ENCODE measurements at places on chromosomes 2 and 18.

GRCh38 chr2:100067784-100068183 lies 74.6 kb downstream of the AFF3 start:
- DNase-seq: no peak

DNA sequence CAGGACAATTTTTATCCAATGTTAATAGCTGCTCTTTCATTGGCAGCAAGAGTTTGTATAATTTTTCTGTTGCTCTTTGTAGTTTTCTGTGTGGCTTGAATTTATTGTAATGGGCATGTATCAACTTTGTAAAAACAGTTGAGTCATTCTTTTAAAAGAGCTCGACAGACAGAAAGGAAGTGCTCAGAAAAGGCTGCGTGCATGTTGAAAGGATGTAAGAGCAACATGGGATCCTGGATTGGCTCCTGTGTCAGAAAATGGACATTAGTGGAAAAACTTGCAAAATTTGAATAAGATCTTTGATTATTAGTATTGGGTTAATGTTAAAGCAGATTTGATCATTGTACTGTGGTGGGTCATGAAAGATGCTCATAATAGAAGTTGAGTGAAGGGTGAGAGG lies 93.3 kb upstream of the CDC42EP3 start:
- no peak for DNase-seq

- DNase-seq: no peak
Observed at GRCh38 chr2:168710754-168711467, 91.5 kb upstream of the NOSTRIN start.

DNA sequence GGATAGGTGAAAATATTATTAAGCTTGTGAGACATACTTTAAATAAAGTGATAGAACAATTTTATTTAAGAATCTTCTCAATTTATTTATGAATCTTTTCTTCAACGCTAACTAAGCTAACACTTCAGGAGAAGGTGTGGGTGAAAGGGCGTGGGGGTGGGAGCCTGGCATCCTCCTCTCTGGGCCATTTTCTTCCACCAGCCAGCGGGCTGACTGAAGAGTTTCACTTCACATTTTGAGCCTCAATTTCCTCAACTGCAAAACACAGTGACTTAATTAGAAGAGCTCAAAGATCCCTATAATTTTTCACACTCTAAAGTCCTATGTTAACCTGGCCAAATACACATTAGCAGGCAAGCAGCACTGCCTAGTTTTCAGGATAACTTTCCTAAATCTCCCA lies 94.8 kb downstream of the FTCDNL1 start:
- DNase-seq: no peak

GRCh38 chr2:236892721-236893120 lies 193.0 kb upstream of the COPS8 start:
- DNase-seq: no peak

GRCh38 chr2:219252570-219252899 lies 508 bp upstream of the TUBA4B start:
- no peak for DNase-seq

- no peak for DNase-seq
Observed at GRCh38 chr2:109507217-109507616, 106.5 kb downstream of the SEPTIN10 start.

- no peak for DNase-seq
Observed at GRCh38 chr2:128364441-128364911, 45.8 kb upstream of the HS6ST1 start.

GRCh38 chr18:28095041-28095440 lies 81.9 kb downstream of the CDH2 start:
- DNase-seq: no peak

- DNase-seq: no peak
Observed at GRCh38 chr2:215536510-215536909, 100.6 kb upstream of the FN1 start.

- DNase-seq: no peak
Observed at GRCh38 chr2:181273986-181274385, 183.2 kb upstream of the ITGA4 start.

DNA sequence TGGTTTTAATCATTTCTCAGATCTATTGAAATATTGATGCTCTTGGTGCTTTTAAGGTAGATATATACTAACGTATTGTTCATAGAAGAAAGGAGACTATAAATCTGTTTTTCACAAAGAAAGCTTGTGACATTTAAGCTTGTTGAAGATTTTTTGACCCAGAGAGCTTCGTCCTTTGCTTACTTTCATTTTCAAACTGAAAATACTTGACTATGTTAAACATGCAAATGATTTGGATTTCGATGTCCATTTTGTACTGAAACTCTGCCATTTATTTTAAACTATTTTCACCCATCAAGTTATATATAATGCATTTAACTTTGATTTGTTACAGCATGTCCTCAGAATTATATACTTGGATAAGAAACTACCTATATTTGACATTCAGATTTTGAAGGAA lies 85.2 kb downstream of the SLC4A10 start:
- DNase-seq: no peak

DNA sequence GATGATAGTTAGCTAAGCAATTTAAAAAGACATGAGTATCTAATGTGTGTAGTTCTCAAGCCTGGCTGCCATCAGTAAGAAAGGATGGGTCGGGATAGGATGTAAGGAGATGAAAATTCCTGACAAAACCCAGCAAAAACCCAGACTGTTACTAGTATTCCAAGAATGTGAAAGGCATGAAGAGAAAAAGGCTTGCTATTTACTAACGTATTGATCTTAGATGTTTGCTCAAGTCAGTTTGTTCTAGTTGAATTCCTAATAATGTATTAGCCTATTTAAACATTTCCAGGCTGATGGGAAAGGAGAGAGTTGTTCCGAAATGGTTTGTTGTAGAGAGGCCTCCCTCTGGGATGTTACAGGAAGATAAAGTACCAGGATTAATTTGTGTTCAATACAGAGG lies 88.2 kb downstream of the ZNF532 start:
- no peak for DNase-seq

- DNase-seq: no peak
Observed at GRCh38 chr2:85713836-85714235, 19.7 kb downstream of the GNLY start.

- DNase-seq: no peak
Observed at GRCh38 chr2:219658196-219658846, 30.9 kb downstream of the SLC4A3 start.

- DNase-seq: no peak
Observed at GRCh38 chr2:65782186-65782585, 349.8 kb upstream of the SPRED2 start.

- DNase-seq: no peak
Observed at GRCh38 chr2:111665011-111665410, 219.0 kb downstream of the ANAPC1 start.

DNA sequence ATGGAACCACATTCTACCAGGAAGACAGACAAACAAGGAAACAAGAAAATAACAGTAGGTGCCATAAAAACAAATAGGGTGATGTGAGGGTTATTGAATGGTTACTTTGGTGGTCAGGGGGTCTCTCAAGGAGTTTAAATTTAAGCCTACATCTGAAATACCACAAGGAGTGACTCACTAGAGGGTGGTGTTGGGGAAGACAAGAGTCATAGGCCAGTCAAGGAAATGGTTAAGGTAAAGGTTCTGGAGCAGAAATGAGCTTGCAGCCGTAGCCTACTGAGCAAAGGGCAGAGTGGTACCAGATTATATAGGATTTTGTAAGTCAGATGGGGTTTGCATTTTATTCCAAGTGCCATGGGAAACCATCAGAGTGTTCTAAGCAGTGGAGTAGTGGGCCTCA lies 135.6 kb upstream of the DAPL1 start:
- no peak for DNase-seq

DNA sequence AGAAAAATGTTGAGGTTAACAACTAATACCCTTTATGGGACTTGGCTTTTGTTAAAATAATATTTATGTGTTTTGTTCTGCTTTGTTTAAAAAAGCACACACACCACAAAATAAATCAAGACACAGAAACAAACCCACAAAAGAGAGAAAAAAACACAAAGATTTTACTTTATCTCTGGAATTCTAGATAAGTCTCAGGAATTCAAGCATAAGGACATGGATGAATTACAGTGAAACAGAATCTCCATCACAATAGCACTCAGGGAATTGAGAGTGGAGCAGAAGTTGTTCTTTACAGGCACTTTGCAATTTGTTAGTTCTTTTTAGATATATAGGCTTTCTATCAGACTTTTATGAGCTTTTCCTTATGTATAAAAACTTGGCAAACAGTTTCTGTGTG lies 360.9 kb upstream of the ZC3H15 start:
- no peak for DNase-seq

DNA sequence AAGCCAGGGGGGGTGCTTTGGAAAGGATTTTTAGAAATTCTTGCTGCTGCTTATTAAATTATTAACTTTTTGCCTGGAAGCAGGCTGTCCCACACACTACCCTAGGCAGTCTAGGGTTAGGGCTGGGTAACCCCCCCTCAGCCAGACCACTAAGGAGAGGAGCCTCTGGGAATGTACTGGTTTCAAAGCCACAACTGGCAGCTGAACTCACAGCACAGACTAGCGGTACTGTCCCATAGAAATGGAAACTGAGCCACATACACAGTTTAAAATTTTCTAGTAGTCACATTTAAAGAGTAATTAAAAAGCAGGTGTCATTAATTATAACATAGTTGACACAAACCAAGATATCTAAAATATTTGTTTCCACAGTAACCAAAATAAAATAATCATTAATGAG lies 50.1 kb downstream of the SPRED2 start:
- no peak for DNase-seq

- DNase-seq: no peak
Observed at GRCh38 chr2:209322905-209323512, 100.8 kb upstream of the MAP2 start.

- no peak for DNase-seq
Observed at GRCh38 chr2:236883819-236884218, 201.9 kb upstream of the COPS8 start.

- no peak for DNase-seq
Observed at GRCh38 chr18:36459786-36460185, 162.3 kb downstream of the FHOD3 start.

DNA sequence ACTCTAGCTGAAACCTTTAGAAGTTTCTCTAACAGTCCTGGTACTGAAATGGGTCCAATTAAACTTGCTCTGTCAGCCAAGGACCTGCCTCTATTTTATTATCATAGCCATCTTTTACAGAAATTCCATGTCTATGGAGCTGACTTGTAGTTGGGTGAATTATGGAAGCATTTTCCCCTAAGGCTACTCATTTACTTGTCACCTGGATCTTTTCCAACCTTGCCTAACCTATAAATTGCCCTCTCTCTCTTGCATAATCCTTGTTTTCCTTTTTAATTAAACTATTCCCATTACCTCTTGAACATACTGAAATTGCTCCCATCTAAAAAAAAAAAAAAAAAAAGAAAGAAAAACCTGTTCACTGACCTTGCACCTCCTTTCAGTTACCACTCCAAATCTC lies 74.6 kb upstream of the DOK6 start:
- DNase-seq: no peak

DNA sequence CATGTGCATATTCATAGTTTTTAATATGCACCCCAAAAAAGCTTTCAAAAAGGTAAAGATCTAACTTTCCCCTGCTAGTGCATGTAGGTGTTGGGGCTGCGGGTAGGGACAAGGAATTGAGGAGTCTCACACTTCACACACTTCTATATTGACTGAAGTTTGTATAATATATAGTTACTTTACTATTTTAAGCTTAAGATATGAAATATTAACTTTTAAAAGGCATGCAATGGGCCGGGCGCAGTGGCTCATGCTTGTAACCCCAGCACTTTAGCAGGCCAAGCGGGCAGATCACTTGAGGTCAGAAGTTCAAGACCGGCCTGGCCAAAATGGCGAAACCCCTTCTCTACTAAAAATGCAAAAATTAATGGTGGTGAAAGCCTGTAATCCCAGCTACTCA lies 109.1 kb upstream of the SH3BP4 start:
- DNase-seq: no peak
